Ovary (tissue), 10 donors: ENCODE measurements at places on chromosomes 7 and 10.

DNA sequence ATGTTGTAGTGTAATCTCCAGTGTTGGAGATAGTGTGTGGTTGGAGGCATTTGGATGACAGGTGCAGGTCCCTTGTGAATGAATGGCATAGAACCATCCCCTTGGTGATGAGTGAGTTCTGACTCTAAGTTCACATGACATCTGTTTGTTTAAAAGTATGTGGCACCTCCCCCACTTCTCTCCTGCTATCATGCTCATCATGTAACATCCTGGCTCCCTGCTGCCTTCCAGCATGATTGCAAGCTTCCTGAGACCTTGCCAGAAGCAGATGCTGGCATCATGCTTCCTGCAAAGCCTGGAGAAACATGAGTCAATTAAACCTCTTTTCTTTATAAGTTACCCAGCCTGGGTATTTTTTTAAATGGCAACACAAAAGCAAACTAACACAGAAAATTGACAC lies 499.0 kb upstream of the SEMA3D start:
- H3K4me3 ChIP-seq, result no peak overlapping the region
- H3K27me3 ChIP-seq, result no peaks in the 10 kb centered on the region
- H3K27ac ChIP-seq, result no peak overlapping the region
- DNase-seq, result no peak
- no peaks in the 10 kb centered on the region for H3K36me3 ChIP-seq
- no peaks in the 10 kb centered on the region for H3K4me1 ChIP-seq

- H3K36me3 ChIP-seq, result no peaks in the 10 kb centered on the region
- no peaks in the 10 kb centered on the region for H3K4me1 ChIP-seq
- H3K27me3 ChIP-seq, result no peaks in the 10 kb centered on the region
- no peak for DNase-seq
Measured at GRCh38 chr7:126450269-126450671, 802.5 kb downstream of the GRM8 start.

- peaks cover 5% of the 10 kb centered on the region for H3K4me1 ChIP-seq
- DNase-seq, result no peak
- no peak overlapping the region for H3K4me3 ChIP-seq
- no peaks in the 10 kb centered on the region for H3K36me3 ChIP-seq
Measured at GRCh38 chr10:61465901-61466632, 12.9 kb upstream of the TMEM26 start.

DNA sequence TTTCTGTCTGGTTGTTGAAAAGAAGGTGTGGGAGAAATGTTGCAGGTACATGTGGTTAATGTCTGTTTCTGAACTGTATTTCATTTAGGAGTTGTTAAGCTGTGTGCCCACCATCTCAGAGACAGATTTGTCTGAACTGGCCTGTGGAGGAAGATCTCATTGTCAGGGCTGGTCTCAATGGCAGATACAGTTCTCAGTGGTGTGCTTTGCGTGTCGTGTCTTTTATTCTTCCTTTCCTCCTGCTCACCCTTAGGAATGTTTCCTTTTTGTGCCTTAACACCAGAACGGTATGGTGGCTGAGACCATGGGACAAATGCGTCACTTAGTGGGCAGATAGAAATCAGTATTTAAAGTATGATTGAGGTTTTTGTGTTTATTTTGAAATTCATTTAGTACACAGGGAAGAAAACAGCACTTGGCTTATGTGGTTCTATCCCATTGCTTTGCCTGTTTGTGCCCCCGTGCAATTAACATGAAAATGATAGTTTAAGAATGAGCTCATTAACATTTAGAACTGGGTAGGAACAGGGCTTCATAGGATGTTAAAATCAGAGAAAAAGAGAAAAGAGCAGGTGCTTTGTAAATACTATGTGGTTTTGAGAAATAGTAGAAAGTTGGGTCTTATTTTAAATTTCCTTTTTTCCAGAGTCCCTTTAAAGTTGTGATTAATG lies 112.6 kb downstream of the AUTS2 start:
- no peaks in the 10 kb centered on the region for H3K27me3 ChIP-seq
- no peaks in the 10 kb centered on the region for H3K36me3 ChIP-seq
- peaks cover 5% of the 10 kb centered on the region for H3K4me1 ChIP-seq
- H3K27ac ChIP-seq, result no peak overlapping the region
- no peak overlapping the region for H3K4me3 ChIP-seq

DNA sequence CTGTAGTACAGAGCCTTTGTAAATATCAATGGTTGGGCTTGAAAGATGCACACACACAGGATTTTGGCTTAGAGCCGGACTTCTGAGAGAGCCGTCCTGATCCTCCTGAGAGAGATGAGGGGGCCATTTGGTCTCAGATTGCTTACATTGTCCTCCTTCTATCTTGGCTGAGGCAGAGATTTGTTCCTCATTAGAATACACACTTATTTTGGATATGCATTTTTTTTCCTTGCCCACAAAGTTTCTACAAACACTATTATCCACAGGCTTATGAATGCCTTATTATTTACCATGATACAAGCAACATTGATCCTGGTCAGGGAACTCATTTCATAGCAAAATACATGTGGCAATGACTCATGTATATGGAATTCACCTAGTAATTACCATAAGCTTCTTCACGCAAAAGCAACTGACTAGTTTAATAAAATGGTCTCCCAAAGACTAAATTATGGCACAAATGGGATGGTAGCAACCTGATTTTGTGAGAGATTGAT lies 175.3 kb downstream of the MDFIC start:
- H3K36me3 ChIP-seq, result no peaks in the 10 kb centered on the region
- DNase-seq, result no peak
- no peaks in the 10 kb centered on the region for H3K27me3 ChIP-seq
- H3K27ac ChIP-seq, result no peak overlapping the region
- no peak overlapping the region for H3K4me3 ChIP-seq

GRCh38 chr10:114869520-114869892 lies 47.9 kb downstream of the FHIP2A start:
- H3K4me1 ChIP-seq, result no peaks in the 10 kb centered on the region
- no peak overlapping the region for H3K4me3 ChIP-seq
- no peaks in the 10 kb centered on the region for H3K27me3 ChIP-seq
- H3K36me3 ChIP-seq, result no peaks in the 10 kb centered on the region

DNA sequence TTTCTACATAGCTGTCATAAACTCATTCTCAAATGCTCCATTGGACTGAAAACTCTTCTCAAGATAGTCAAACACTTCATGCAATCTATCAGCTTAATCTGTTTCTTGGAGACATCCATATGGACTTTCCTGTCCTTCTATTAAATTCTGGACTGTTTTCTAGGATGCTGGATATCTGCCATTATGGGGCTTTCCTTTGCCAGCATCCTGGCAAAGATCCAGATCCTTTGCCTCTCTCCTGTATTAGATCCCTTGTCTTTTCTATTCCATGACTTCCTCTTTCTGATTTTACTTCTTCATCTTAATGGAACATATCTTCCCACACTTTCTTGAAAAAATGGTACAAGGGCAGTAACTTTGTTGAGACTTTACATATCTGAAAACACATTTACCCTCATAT lies 35.9 kb upstream of the SKAP2 start:
- DNase-seq, result no peak
- no peaks in the 10 kb centered on the region for H3K27me3 ChIP-seq
- no peak overlapping the region for H3K4me3 ChIP-seq

DNA sequence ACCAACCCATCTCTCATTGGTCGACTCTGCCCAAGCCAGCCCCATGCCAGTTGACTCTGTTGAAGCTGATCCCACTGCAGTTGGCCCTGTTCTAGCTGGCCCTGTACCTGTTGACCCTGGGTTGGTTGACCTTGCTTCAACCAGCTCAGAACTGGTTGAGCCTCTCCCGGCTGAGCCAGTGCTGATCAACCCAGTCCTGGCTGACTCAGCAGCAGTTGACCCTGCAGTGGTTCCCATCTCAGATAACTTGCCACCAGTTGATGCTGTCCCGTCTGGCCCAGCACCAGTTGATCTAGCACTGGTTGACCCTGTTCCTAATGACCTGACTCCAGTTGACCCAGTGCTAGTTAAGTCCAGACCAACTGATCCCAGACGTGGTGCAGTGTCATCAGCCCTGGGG lies 7.4 kb downstream of the PPRC1 start:
- H3K4me1 ChIP-seq, result peaks cover 3% of the 10 kb centered on the region
- H3K27ac ChIP-seq, result no peak overlapping the region
- DNase-seq, result no peak
- no peak overlapping the region for H3K4me3 ChIP-seq
- no peaks in the 10 kb centered on the region for H3K27me3 ChIP-seq

- H3K27ac ChIP-seq, result no peak overlapping the region
- H3K4me1 ChIP-seq, result no peaks in the 10 kb centered on the region
- H3K36me3 ChIP-seq, result no peaks in the 10 kb centered on the region
- H3K4me3 ChIP-seq, result no peak overlapping the region
Measured at GRCh38 chr7:136911344-136911743, 42.9 kb downstream of the CHRM2 start.

- no peak overlapping the region for H3K27ac ChIP-seq
- no peaks in the 10 kb centered on the region for H3K27me3 ChIP-seq
- H3K36me3 ChIP-seq, result no peaks in the 10 kb centered on the region
- H3K4me1 ChIP-seq, result no peaks in the 10 kb centered on the region
Measured at GRCh38 chr7:157652954-157653826, 316.4 kb downstream of the DNAJB6 start.

- no peak for DNase-seq
- H3K36me3 ChIP-seq, result no peaks in the 10 kb centered on the region
- H3K27me3 ChIP-seq, result no peaks in the 10 kb centered on the region
- peaks cover 17% of the 10 kb centered on the region for H3K4me1 ChIP-seq
- no peak overlapping the region for H3K27ac ChIP-seq
Measured at GRCh38 chr7:25665903-25666670, 437.8 kb upstream of the NPVF start.

DNA sequence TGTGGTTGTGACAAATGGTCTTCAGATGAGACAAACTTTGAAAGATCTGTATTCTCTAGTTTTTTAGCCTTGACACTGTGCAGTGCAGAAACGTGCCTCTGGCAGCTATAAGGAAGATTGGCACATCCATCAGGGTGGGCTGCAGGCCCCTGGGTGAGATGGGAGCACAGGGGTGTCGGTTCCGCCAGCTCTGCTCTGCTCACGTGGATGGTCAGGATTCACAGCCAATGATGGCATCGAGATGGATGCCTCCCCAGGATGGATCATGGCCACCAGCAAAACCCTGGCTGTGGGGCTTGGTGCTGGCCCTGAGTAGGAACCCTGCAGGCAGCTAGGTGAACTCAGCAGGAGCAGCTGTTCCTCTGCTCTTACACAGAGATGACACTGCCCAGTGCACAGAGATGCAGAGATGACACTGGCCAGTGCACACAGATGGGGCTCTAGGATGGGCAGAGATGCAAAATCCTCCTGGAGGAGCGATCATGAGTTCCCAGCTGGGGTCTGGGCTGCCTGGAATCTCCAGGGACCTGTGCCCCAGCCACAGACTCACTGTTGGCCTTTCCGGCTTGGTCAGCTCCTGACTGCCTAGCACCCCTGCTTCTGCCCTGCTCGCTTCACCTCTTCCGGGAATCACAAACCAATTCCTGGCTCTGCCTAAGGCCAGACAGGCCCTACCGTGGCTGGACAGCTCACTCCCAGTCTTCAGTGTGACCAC lies 185.9 kb downstream of the TCERG1L start:
- H3K36me3 ChIP-seq, result no peaks in the 10 kb centered on the region
- H3K27ac ChIP-seq, result no peak overlapping the region
- no peak overlapping the region for H3K4me3 ChIP-seq
- DNase-seq, result no peak

- H3K4me3 ChIP-seq, result peak overlapping the region; percentile 48
- peak; percentile 65 for DNase-seq
- no peaks in the 10 kb centered on the region for H3K27me3 ChIP-seq
Measured at GRCh38 chr10:99431190-99431760, 851 bp upstream of the GOT1 start.

GRCh38 chr7:90910136-90910535 lies 314.0 kb downstream of the CDK14 start:
- H3K36me3 ChIP-seq, result no peaks in the 10 kb centered on the region
- no peak for DNase-seq
- H3K27ac ChIP-seq, result no peak overlapping the region
- H3K4me3 ChIP-seq, result no peak overlapping the region

GRCh38 chr10:20492447-20492846 lies 404.7 kb downstream of the NEBL start:
- no peak overlapping the region for H3K4me3 ChIP-seq
- H3K36me3 ChIP-seq, result no peaks in the 10 kb centered on the region
- no peak for DNase-seq
- H3K27ac ChIP-seq, result no peak overlapping the region
- H3K27me3 ChIP-seq, result no peaks in the 10 kb centered on the region

DNA sequence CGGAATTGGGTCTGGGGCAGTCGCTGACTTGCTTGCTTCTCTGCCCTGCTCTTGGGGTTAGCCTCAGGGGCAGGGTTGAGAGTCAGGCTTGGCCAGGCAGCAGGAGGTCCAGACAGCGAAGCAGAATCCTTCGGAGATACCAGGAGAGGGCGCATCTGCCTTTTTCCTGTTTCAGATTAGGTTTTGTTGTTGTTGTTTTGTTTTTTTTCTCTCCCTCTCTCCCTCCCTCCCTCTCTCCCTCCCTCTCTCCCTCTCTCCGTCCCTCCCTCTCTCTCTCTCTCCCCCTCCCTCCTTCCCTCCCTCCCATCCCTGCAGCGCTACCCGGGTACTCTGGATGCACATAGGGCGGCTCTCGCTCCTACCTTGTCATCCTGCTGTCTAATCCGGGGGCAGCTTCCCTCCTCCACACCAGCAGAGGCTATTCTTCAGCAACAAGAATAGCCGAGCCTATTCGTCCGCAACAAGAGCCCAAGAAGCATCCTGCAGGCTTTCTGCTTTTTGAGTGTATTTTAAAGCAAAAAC lies 758 bp upstream of the OPTN start:
- H3K4me3 ChIP-seq, result peak overlapping the region; percentile 98
- peak overlapping the region; percentile 96 for H3K27ac ChIP-seq
- H3K36me3 ChIP-seq, result no peaks in the 10 kb centered on the region
- H3K27me3 ChIP-seq, result no peaks in the 10 kb centered on the region

DNA sequence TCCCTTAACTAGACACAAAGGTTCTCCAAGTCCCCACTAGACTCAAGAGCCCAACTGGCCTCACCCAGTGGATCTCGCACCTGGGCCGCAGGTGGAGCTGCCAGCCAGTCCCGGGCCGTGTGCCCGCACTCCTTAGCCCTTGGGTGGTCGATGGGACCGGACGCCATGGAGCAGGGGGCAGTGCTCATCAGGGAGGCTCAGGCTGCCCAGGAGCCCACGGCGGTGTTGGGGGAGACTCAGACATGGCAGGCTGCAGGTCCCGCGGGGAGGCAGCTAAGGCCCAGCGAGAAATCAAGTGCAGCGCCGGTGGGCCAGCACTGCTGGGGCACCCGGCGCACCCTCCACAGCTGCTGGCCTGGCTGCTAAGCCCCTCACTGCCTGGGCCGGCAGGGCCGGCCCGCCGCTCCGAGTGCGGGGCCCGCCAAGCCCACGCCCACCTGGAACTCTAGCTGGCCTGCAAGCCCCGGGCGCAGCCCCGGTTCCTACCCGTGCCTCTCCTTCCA lies 130.5 kb downstream of the RALA start:
- H3K27ac ChIP-seq, result no peak overlapping the region
- H3K4me3 ChIP-seq, result peak overlapping the region; percentile 22
- no peaks in the 10 kb centered on the region for H3K36me3 ChIP-seq
- no peak for DNase-seq
